ENCODE measurements at places on chromosomes 16 and 17.
A peak's percentile ranks its signal among the peaks of the same experiment; 100 is the strongest.

- no peak for DNase-seq
Observed at GRCh38 chr17:80374732-80375585, 40.0 kb upstream of the ENDOV start.

- DNase-seq = no peak
Observed at GRCh38 chr16:49019081-49019633, 262.5 kb downstream of the CBLN1 start.

GRCh38 chr17:62761884-62762283, 46.2 kb downstream of the MARCHF10 start:
- DNase-seq = no peak

- DNase-seq = no peak
Observed at GRCh38 chr17:57544401-57544800, 200.7 kb downstream of the CCDC182 start.

- DNase-seq = peak; percentile 67
Observed at GRCh38 chr17:44108440-44109311, 14.8 kb downstream of the HDAC5 start.

DNA sequence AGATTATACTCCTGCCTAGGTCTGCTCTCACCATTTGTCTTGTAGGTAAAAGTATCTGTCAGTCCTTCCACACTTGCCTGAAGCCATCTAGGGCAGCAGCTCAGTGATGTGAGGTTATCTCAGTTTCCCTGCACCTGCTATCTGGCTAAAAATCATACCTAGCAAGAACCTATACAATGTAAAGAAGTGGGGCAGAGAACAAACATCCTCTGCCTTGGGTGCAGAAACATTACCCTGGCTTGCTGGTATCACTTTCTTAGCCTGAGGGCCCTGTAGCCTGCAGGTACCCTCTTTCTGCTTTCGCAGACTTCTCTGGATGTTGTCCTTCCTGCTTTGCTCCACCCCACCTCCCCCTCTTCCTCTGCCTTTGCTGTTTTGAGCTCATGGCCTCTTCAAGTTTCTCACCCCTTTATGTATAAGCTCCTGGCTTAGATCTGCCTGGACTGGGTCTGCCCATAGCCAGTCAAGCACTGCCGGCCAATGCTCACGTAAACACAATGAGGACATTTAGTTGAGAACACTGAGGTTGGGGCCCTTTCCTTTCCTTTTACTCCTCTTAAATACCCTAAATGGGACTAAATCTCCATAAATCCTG, 8.7 kb upstream of the SDK2 start:
- DNase-seq = no peak

DNA sequence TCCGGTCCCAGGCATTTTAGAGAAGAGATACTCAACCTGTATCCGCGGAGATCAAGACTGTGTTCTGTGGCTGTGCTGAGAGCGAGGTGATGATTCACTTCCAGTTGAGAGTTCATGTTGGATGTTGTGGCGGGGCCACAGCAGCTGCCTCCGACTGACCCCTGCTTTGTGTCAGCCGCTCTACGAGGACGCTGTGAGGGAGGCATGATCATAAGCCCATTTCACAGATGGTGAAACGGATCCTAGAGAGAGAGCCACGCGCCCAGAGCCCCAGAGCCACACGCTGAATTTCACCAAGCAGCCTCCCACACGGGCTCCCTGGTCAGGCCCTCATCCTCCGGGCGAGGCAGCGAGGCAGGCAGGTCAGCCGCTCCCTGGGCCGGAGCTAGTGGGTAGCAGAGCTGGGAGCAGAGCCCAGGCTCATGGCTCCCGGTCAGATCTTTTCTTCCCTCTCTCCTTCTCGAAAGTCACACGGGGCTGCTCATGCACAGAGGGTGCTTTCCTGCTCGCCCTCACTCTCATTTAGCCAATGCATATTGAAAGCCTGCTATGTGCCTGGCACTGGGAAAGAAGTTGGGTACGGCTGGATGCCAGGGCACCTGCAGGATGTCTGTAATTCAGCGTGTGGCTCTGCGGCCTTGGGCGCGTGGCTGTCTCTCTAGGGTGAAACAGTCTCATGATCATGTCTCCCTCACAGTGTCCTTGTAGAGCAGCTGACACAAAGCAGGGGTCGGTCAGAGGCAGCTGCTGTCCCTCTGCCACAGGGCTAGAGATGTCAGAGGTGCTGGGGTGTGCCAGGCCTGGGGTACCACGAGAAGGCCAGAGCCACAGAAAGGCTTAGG, 155.6 kb upstream of the CHMP6 start:
- DNase-seq = no peak

DNA sequence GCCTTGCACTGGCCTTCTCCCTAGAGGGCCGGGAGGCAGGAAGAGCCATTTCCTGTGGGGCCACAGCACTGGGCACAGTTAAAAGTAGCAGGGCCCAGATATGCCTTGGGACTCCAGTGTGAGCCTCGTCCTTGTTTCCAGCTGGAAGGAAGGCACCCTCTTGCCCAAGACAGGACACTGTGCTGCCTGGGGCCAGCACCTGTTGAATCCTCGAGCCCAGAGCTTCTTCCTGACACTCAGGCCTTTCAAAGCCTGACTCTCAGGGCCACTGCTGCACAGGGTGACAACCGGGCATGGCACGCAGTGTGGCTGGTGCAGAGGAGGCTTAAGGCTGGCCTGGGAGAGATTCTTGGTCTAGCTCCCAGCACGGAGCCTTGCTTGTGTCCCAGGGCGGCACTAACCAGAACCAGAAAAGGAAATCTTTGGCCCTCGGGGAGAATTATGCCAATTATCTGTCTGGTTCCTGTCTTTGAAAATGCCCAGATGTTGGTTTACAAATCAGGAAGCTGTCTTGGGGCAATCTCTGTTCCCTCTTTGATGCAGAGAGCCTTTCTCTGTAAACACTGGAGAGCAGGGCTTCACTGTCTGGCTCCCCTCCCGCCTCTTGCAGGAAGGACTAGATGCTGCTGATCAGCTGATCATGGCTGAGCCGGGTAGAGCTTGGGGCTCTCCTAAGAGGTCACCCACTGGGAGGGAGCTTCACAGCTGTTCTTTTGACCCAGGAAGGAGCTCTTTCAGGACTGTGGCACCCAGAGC, 11.1 kb downstream of the LDHD start:
- DNase-seq = no peak

DNA sequence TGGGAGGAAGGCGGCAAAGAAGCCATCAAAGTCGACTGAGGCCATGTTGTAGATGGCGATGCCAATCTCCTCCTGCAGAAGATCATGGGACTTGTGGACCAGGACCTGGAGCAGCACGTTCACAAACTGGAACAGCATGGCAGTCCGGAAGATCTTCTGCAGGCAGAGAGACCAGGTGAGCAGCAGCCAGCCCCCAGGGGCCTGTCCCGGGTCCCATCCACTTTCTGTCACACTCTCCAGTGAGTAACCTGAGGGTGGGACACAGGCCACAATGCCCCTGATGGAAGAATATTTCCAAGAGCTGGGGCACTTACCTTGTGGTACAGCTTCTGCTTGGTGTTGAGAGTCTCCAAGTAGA, 38.0 kb upstream of the GSG1L start:
- no peak for DNase-seq
